ENCODE measurements at places on chromosomes 11 and 22. TPM values are rescaled to one million over a fixed set of nuclear protein-coding genes. Genes with fewer than 3 reads are reported as not detected.

Gene SLC35F2
- 1.5 TPM for total RNA-seq

Gene ANKRD42
- total RNA-seq, result 6.0 TPM

Gene BEST1
- total RNA-seq, result 1.1 TPM

Gene MRPL21
- total RNA-seq, result 58.0 TPM

Gene RASL10A
- total RNA-seq, result 1.3 TPM

Gene DUSP8
- total RNA-seq, result 36.9 TPM

Gene BCO2
- total RNA-seq, result 67.8 TPM

Gene B4GALNT4
- total RNA-seq, result 0.24 TPM

Gene TIMM10
- 71.6 TPM for total RNA-seq

Gene FADS2
- total RNA-seq, result 25.8 TPM

Gene ARFGAP3
- total RNA-seq, result 32.5 TPM

Gene IGSF22
- 1.1 TPM for total RNA-seq

Gene PDXP
- total RNA-seq, result 24.1 TPM

Gene EFCAB6
- 1.3 TPM for total RNA-seq

Gene VEGFB
- 261 TPM for total RNA-seq

Gene ESAM
- total RNA-seq, result 50.2 TPM

Gene DBX1
- not detected for total RNA-seq

Gene STK33
- 24.8 TPM for total RNA-seq

Gene RASSF10
- total RNA-seq, result 0.08 TPM

Gene SAA4
- total RNA-seq, result not detected

Gene SMIM35
- total RNA-seq, result not detected

Gene UCP3
- 0.54 TPM for total RNA-seq

Gene CD3G
- total RNA-seq, result 0.24 TPM

Gene CECR2
- 4.9 TPM for total RNA-seq

Gene IL17RA
- 6.0 TPM for total RNA-seq

Gene PRRG4
- 0.40 TPM for total RNA-seq

Measured in cardiac septum (tissue), 1 donor.